ENCODE measurements at places on chromosomes 3 and 15.

GRCh38 chr3:118682921-118683320, 351.7 kb downstream of the IGSF11 start:
- DNase-seq, result no peak

DNA sequence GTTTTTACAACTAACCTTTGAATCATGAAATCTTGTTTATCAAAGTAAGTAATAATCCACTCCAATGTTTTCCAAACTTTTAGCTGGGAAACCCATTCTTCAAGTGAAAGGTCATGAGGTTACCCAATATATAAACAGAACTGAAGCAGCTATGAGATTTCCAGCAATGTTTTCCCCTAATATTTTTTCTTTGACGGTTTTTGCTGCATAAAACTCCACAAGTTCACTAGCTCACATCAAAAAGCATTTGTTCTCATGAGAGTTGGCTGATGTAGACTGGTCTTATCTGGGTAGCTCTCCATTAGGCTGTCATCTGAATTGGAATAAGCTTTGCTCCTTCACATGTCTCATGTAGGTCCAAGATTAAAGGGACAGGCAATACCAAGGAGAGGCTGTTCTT, 241.2 kb upstream of the LRRC3B start:
- no peak for DNase-seq

- DNase-seq, result no peak
Measured at GRCh38 chr3:154139996-154140436, 18.8 kb downstream of the ARHGEF26 start.

- no peak for DNase-seq
Measured at GRCh38 chr3:13275376-13276005, 144.6 kb downstream of the NUP210 start.

DNA sequence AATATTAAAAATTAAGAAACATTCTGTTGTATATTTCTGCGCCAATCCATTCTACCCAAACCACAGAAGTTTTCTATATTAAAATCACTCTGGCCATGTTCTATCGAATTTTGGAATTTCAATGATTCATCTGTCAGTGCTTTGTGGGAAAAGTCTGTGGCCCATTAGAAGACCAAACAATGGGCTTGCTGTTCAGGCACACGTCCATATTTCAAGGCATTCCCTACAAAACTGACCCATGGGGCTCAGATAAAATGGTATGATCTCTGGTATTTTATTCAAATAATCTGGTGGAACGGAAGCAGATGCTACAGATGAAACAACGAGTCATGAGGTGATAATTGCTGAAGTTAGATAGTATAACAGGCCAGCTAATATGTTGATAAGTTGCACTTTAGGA, 12.4 kb downstream of the NPHP3 start:
- no peak for DNase-seq

- DNase-seq, result no peak
Measured at GRCh38 chr3:116709479-116709878, at the start of gene TUSC7. Gene TUSC7, plus strand, starts transcription at chr3:116709779.

GRCh38 chr15:73190189-73190601, 137.9 kb downstream of the NEO1 start:
- DNase-seq, result no peak

DNA sequence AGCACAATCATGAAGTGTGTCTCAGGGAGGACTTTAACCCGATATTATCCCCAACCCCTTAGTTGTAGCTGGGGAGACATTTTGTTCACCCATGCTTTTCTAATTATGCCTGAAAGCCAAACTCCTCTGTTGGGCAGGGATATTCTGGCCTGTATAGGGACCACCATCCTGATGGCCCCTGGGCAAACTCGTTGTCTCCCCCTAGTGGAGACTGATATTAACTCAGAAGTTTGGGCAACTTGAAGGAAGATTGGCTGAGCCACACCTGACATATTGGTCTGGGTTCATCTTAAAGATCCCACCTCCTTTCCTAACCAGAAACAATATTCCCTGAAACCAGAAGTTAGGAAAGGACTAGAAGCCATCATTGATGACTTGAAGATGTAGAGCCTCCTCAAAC, 42.3 kb downstream of the TM4SF18 start:
- no peak for DNase-seq

DNA sequence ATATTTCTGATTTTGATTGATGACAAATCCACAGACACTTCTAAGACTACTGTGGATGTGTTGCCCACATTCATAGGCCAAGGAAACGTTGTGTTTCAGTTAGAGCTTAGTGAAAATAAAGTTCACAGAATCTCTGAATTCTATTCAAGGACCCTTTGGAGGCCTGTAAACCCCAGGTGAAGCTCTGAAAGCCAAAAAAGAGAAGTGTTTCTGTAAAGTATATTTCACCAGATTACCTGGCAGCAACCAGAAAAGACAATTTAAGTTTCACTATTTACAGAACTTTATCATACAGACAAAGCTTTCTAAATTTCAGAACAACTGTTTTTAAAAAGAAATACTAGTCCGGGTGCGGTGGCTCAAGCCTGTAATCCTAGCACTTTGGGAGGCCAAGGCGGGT, 2.6 kb downstream of the CLPX start:
- DNase-seq, result no peak

DNA sequence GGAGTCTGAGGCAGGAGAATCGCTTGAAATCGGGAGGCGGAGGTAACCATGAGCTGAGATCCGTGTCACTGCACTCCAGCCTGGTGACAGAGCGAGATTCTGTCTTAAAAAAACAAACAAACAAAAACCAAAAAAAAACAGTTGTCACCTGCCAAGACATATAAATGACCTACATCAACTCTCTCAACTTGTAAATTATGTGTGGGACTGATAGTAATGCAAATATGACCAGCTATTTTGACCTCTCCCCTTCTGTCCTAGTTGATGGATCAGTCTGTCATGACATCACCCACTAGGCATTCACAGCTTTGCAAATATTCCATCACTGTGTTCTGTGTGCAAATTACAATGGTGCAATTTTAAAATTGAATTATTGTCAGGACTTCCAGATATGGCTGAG, 175.4 kb downstream of the EBLN2 start:
- DNase-seq, result no peak

GRCh38 chr3:126671521-126671920, 16.6 kb upstream of the TXNRD3 start:
- no peak for DNase-seq

- DNase-seq, result no peak
Measured at GRCh38 chr3:4396542-4396941, 70.5 kb downstream of the SUMF1 start.

GRCh38 chr15:51692154-51692553, 10.9 kb downstream of the SCG3 start:
- no peak for DNase-seq

- DNase-seq, result no peak
Measured at GRCh38 chr3:36373666-36374065, 6.6 kb upstream of the STAC start.

DNA sequence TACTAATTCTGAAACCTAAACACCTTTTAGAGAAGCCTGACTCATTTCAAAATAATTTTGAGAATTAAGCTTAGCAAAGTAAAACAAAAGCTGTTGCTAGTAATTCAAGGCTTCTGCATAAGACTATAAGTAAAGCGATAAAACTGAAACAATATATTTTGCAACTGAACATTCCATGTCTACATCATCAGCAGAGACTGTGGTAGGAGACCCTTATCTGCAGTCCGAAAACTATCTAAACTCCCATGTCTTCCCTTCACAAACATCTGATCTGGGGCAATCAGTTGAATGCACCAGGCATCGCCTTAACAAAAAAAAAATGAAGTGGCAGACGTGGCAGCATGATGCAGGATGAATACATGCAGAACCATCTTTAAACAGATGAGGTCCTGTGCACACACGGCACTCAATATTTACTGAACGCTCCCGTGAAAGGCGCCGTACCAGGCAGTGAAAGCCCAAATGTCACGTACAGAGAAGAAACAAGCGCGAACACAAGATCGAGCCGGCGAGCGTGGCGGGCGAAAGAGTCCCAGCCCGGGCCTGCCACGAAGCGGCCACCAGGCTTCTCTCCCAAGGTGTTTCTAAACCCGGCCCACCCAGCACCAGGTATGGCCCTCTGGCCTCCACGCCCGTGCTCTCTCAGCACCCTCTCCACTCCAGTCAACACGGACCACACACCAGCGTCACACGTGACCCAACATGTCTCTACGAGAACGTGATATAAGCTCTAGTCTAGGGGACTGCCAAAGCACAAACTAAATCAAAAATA, 63.0 kb downstream of the CHSY1 start:
- DNase-seq, result no peak

GRCh38 chr3:158679547-158680000, 7.1 kb upstream of the LXN start:
- DNase-seq, result no peak

GRCh38 chr15:40702077-40702476, 7.1 kb downstream of the RAD51 start:
- no peak for DNase-seq

DNA sequence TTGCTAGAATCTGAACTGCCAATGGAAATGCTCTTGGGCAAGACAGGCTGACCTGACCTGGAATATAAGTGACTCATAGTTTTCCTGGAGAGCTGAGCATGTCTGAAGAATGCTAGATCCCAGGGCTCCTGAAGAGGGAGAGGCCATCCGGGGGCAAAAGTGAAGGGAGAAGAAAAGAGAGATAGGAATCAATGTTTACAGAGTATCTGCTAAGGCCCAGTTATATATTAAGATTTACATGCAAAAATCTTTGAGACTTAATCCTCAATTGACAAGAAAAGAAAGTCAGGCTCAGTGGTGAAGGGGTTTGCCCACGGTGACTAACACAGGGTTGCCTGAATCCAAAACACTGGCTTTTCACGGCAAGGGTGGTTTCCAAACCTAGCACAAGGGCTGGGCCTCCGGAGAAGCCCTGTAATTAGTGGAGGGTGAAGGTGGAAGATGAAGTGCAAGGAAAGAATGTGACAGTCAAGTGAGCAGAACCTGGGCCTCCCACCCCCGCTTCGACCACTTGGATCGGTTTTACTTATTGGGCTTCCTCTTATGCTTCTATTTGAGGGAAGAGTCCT, 91.7 kb upstream of the FGF12 start:
- no peak for DNase-seq

DNA sequence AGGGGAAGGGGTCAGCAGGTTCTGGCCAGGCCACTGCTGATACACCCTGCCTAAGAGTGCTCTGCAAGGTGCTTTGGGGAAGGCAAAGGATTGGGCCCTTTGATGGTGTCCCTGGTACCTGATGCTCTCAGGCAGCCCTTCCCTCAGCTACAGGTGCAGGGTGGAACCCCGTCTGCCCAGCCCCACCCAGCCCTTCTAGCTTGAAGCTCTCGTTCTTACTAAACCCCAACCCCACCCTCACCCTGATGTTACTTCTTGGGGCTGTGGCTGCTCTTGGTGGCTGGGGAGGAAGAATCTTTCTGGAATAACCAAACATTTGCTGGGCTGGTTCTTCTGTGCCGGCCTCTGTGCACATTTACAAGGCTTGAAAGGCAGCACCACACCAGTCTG, 6.4 kb downstream of the GNAI2 start:
- no peak for DNase-seq

DNA sequence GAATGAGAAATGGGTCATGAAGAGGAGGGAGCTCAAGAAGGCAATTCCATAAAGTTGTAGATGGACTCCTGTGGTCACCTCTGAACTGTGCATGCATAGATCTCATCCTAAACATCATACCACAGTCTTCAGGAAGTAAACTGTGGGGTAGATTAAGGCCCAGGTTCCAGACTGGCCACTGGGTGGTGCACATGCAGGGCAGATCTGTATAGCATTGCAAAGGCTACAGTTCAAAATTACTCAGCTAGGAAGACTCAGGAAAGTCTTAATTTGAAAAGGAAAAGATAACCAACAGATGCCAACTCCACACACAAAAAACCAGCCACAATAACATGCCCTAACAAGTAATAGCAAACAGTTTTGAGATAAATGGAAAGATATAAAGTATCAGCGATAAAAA, 20.3 kb downstream of the KY start:
- DNase-seq, result no peak

GRCh38 chr3:46860017-46860809, 3.0 kb downstream of the MYL3 start:
- DNase-seq, result no peak

GRCh38 chr15:51283026-51283425, 55.4 kb downstream of the CYP19A1 start:
- DNase-seq, result no peak

DNA sequence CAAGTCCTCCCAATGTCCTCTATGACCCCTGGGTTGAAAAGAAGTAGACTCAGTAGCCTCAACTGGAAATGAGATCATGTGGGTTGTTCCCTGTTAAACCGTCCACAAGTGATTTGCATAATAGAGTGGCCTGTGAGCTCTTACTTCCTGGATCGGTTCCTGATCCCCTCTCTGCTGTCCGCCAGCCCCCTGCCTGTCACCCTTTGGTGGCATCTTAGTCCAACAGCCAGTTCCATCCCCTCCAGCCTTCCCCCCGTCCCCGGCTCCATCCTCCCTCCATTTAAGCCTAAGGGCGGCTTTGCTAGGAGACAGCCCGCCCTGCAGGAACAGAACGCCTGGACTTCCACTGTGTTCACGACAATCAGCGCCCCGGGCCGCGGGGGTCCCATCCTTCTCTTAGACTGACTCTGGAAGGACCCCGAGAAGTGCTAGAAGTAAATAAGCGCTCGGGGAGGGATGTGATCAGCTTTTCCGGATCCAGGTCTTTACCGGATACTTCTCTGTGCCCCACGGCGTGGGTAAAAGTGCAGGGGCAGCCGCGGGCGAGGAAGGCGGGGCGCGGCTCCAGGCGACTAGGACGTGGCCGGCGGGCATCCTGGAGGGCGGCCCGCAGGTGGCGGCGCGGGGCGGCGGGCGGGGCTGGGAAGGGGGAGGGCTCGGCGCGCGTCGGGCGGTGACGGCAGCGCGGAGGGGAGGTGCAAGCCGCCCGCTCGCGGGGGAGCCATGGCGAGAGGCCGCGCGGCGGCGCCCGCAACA, 51.2 kb upstream of the ULK4 start:
- DNase-seq, result no peak

DNA sequence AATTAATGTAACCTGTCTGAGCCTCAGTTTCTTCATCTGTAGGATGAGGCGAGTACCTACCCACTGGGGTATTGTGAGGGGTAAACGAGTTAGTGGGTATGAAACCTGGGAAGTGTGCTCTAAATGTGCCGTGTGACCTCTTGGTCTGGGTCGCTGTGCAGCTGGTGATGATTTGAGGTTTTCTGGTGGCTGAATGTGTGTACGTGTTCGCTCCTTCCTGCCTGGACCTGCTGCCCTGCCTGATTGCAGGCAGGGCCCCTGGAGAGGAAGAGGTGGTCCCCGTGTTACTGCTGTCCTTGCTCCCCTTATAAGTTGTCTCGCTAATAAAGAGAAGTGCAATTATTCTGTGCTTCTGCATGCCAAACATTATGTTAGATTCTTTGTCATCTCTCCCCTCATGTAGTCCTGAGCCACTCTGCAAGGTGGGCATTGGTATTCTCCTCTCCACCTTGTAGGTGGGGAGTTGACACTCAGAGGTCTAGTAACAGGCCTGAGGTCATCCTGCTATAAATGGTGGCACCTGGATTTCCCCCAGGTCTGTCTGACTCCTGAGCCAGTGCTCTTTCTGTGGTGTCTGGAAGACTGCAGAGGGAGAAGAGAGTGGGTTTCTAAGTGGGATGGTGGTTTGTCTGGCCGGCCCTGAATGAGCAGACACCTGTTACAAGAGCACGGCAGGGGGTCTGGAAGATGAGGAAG, 15.7 kb downstream of the PDIA5 start:
- no peak for DNase-seq

GRCh38 chr3:170852324-170852723, 17.7 kb downstream of the RPL22L1 start:
- no peak for DNase-seq

- no peak for DNase-seq
Measured at GRCh38 chr3:146709969-146710368, 104.8 kb upstream of the PLSCR5 start.
